Inflammatory macrophage (primary cell): ENCODE measurements at places on chromosomes 5 and 9.

DNA sequence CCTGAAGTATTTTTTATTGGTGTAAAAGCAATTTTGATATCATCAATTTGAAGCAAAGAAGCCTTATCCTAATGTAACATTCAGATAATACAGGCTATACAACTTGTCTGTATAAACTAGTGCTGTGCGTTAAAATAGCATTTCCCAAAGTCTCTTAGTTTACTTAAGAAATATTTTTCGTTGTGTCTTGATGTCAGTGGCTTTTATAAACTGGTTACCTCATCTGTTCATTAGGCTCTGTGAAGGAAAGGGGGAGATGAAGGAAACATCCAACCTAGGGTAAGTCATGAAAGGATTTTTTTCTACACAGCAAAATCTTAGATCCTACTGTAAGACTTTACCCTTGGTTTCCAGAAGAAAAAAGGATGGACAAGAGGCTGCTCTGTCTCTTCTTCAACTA is 272.9 kb downstream of the PJA2 start:
- no peak for DNase-seq

- no peak for DNase-seq
Measured at GRCh38 chr9:134063088-134063570, 4.7 kb downstream of the BRD3 start.

DNA sequence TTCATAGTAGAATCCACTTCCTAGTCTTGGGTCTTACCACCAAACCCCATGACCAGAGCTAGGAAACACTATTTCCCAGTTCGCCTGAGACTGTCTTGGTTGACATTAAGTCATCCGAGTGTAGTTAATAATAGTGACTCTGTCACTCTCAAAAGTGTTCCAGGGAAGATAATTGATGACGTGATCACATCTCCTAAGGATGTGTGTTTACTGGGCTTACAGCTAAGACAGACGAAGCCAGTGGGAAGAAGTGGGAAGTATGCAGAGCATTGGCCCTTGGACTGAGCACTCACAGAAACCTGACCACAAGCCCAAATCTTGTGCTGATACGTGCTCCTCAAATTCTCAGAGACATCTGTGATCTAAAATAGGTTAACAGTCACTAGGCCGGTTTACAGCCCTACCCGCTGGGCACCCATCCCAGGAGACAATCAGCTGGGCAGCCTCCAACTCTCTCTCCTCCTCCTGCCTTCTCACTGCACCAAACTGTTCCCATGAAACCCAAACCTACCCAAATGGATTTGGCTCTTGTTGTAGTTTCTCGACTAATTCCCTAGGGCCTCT is 316.6 kb downstream of the TLE1 start:
- DNase-seq: peak; percentile 30

- DNase-seq: no peak
Measured at GRCh38 chr5:22986281-22986680, 133.1 kb upstream of the CDH12 start.

- DNase-seq: no peak
Measured at GRCh38 chr5:98840946-98841345, 67.5 kb downstream of the RGMB start.

DNA sequence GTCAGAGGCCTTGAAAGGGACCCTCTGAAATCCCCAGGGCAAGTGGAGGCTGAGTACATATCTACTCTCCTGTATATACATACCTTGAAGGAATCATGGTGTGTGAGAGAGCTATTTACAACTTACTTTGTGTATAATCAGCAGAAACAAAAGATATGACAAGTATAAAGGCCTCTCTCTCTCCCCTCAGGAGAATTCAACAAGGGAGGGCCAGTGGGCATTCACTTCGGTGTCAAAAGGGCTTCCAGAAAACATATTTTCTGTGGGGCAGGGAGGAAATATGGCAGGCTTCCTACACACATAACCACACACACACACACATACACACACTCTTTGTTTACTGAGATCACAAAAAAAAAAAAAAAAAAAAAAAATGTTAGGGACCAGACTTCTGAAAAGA is 181.7 kb downstream of the BNC2 start:
- no peak for DNase-seq

DNA sequence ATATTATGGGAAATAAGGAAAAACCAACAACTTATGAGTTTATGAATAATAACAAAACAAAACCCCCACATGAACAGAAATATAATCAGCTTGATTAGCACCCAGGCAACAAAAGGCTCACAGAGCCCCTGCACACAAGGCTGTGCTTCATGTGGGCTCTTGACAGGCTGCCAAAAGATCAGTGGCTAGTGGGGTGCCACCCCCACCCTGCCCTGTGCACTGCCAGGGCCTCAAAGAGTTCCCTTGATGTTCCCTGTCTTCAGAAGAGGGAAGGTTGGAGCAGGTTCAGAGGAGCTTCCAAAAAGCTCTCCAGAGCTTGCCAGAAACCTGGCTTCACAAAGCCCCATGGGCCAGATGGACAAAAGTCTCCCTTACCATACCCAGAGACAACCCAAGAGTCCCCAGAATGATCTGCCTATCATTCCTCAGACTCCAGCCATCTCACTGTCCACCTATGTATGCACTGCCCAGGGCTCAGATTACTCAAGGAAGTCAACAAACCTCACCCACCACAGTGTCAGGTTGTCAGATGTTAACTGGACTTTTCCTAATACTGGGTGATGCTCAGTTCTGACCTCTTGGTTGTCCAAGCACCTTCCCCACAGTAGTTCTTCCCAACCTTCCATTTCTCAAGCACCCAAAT is 87.5 kb downstream of the SIL1 start:
- DNase-seq: no peak

DNA sequence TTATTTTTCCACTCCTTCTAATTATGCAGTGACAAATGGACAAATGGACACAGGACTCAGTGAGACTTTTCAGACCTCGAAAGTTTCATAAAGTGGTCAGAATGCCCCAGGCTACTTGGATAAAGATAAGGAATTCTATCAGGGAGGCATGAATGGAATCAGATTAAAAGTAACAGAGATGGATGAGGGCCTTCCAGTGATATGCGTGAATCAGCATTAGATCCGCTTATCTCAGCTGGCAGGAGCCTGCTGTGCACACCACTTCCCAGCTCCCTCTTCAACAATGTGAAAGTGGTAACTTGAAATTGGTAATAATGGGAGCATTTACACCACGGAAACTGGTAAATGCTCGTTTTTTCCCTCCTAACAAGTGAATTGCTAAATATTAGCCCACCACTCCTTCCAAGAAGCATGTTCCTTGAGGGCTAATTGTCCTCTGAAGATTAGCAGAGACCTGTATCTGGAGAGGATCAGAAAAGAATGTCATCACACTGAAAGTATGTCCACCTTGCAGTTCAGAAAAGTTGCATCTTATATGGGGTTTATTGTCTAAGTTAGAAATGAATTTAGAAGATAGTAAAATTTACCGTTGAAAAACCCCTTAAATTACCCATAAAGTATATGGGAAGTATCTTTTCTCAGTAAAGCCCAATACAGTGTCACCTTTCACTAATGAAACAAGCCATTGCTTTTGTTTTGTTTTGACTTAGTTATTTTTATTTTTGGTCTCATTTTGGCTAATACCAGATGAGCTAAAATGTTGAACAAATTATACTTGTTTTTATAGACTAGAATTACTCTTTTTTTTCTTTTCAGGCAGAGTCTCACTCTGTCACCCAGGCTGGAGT is 125.3 kb downstream of the DPYSL3 start:
- DNase-seq: no peak

DNA sequence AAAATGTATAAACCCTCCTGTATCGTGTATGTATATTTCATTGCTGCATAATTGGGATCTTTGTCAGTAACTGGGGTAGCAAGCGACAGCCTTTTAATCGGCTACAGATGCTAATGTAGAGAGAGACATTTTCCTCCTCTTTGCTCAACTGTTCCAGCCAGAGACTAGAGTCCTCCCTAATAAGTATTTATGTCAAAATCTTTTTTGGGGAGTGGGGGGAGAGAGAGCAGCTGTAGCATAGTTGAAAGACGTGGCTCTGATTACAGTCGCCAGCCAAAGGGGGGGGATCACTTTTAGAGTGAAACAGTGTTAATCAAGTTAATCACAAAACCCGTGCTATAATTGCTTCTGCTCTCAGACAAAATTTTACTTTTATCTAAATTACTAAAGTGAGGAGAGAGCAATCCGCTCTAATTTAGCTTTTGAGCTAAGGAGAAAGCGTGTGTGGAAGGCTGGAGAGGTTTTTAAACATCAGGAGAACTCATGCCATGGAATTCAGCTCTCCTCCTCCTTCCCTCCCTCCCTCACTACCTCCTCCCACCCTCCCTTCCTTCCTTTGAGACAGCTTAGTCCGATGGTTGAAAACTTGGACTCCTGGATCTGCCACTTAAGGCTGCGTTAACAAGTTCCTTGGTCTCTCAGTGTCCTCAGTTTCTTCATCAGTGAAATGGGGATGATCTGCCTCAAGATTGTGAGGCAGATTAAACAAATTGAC is 87.3 kb upstream of the ZNF618 start:
- no peak for DNase-seq

GRCh38 chr5:30608501-30608900 is 585.0 kb upstream of the CDH6 start:
- DNase-seq: no peak

GRCh38 chr5:64110222-64110621 is 55.4 kb upstream of the RNF180 start:
- no peak for DNase-seq

GRCh38 chr5:32233696-32234447 is 59.8 kb upstream of the GOLPH3 start:
- DNase-seq: peak; percentile 93

DNA sequence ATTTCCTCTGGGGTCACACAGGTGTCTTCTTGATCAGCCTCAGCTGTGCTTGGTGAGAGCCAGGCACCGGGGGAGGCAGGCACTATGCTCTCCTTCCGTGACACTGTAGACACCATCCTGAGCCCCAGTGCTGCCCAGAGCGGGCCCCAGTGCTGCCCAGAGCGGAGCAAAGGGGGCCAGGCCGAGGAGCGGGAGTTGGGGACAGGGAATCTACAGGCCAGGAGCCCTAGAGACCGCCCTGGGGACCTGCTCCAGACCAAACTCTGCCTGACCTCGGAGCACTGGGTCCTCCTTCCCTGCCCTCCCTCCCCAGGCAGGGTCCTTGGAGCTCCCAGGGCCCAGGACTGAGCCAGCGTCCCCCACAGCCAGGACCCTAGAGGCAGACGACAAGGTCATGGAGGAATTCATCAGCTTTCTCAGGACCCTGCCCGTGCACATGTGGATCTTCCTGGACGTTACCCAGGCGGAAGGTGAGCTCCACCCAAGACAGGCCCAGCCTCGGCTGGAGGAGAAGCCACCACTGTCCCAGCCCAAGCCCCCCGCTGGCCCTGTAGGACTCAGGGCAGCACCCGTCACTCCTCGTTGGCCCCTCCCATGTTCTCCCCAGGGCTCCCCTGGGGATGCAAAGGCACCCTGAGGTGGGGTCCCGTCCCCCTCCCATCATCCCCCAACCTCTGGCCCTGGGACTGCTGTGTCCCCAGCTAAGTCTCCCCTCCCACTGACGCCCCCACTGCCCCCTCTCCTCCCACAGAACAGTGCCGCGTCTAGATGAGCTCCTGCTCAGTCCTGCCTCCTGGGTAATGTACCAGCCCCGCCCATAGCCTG is 30.2 kb downstream of the PAEP start:
- DNase-seq: no peak

DNA sequence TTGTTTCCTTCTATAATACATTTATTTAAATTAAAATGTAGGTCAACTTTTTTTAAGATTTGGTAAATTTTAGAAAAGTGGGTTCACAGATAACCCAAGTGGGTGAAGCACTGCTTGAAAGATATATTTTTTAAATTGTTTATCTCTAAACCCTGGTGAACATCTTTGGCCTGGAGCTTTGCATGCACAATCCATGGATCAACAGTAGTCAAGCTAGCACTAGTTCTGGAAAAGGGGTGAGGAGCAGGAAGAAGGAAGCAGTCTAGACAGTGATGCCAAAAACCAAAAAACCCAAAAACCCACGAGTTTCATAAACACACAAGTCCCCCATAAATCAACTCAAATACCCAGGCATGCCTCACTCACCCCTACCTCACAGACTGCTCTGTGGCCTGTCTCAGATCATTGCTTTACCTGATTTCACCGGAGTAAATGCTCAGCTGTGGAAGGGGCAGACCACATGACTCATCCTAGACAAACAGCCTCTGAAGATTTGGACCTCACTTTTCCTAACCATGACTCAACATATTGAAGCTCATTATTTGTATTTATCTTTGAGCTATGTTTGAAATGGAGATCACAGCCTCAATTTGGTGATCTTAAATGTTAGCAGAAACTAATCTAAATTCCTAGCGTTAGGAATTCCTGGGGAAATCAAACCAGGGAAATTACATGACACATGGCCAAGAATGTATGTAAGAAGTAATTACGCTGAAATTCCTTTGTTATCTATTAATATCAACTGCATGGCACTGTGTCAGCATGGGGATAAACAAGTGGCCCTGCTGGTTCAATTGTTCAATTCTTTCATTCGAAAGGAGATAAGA is 149.6 kb downstream of the ZNF608 start:
- no peak for DNase-seq

- no peak for DNase-seq
Measured at GRCh38 chr5:128925973-128926372, 39.3 kb upstream of the SLC27A6 start.

GRCh38 chr9:86765746-86766430 is 181.4 kb downstream of the GAS1 start:
- peak; percentile 71 for DNase-seq

DNA sequence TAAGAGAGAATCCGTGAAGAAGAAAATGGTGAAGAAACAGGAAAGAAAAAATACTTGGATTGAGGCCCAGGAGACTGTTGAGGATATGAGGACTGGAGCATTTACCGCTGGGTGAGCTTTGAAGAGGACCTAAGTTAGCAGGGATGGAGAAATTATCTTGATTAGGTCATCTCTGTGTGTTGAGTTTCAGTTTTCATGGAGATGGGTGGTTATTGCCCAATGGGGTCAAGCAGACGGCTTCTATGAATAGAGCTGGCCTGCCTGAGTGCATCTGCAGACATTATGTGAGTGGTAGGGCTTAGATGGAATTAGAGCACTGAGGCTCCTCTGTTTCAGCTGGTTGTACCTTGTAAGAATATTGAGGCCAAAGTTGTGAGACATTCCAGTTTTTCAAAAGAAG is 245.4 kb upstream of the FBXL7 start:
- DNase-seq: no peak

- no peak for DNase-seq
Measured at GRCh38 chr5:2148312-2149194, 265.8 kb upstream of the IRX4 start.

DNA sequence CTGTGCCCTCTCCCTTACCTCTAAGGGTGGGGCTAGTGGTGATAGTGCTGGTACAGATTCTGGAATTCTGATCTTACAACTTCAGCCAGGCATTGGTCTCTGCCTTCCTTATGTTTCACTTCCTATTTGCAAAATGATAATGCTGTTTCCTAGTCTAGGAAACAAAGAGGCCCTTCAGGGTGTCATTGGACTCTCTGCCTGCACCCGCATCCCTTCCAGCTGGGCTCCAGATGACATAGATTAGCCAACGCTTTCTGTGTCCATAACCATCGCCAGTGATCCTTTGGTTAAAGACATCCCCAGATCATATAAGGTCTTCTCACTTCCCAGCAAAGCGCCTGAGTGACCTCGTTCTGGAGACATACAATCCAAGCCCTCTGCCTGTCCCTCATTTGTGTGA is 180.7 kb downstream of the ERCC6L2 start:
- DNase-seq: no peak

- no peak for DNase-seq
Measured at GRCh38 chr5:73188764-73189531, 16.0 kb downstream of the TMEM174 start.

GRCh38 chr9:14831074-14831473 is 79.2 kb downstream of the FREM1 start:
- DNase-seq: no peak
